Left cardiac atrium (tissue), 4 donors: ENCODE measurements at places on chromosomes 7 and 10.

DNA sequence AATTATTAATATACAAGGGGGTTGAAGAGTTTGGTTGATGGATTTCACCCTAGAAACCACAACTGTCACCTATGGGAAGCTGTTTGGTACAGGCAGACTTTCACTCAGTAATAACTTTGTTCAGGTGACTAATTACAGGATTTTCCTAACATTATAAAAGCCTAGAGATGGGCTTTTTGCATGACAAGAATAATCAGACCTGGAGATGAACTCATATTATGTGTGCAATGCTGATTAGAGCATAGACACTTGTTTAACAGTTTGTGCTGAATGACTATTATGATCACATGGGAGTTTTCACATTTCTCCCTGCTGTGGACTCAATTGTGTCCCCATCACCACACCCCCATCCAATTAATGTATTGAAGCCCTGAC, 90.2 kb upstream of the STEAP4 start:
- no peak for DNase-seq

DNA sequence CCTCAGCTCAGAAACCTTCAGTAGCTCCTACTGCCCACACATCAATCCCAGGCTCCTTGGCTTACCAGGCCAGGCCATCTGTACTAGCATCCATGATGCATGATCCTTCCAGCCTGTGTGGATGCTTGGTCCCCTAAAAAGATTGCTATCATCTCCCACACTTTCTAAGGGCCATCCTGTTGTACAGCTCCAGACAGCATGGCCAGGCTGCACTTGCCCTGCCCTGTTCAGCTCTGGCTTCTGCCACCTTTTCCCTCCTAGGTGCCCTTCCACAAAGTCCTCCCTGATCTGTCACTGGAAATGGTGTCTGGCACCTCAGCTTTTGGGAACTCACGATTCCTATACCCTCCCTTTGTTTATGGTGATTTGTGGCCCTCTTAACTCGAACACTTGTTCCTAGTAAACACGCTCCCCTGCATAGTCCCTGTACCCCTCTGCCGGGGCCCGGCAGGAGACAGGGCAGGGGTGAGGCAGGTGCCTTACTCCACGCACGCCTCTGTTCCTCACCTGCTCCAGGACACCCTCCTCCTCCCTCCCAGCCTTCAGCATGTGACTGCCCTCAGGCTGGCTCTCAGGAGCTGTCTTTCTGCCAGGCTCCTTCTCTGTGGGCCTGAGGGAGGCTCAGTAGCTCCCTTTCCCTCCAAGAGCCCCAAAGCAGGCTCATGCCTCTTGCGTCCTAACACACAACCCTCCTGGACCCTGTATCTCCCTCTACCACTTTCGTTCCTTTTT, 71.8 kb downstream of the CDH23 start:
- no peak for DNase-seq

- no peak for DNase-seq
Observed at GRCh38 chr10:3420527-3421469, 248.2 kb upstream of the PITRM1 start.

DNA sequence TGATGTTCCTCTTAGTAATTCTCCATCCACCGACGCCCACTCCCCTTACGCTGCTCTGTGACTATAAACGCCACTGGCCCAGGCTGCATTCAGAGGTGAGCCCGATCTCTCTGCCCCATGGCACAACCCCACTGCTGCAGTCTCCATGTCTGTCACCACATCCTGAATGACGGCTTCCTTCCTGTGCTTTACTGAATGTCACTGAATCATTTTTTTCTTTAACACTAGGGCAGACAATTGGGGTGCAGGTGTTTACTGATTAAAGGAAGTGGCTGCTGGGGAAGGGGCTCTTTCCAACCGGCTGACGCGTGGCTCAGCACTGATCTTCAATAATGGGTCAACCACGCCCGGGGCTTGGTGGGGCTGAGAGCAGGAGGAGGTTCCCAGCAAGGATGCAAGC, 208.3 kb downstream of the USP6NL start:
- DNase-seq, result no peak

DNA sequence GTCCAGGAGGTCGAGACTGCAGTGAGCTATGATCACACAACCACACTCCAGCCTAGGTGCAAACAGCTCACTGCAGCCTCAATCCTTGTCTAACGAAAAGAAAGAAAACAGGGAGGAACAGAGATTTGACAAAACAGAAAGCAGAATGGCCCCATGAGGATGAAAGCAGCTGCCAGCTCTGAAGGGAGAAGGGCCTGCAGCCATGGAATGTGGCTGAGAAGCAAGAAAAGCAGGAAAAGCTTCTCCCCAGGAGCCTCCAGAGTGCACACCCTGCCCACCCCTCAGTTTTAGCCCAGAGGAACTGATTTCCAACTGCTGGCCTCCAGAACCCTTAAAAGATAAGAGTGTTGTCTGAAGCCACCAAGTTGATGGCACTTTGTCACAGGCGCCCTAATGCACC, 13.0 kb downstream of the ESYT2 start:
- DNase-seq, result no peak
